A549 treated with Mapracorat at 1 μM for 4 hours (cell line): ENCODE measurements at places on chromosomes 5 and 9. TPM values are rescaled to one million over a fixed set of nuclear protein-coding genes. Genes with fewer than 3 reads are reported as not detected.

Gene RBM27
- 10.4 to 11.7 TPM (median 11.2 TPM) in 5 replicates for total RNA-seq

Gene P4HA2
- total RNA-seq, result 42.0 to 49.8 TPM (median 49.1 TPM) in 5 replicates

Gene MYOZ3
- total RNA-seq, result 0.07 to 0.13 TPM in 2 of 5 replicates, not detected in the others

Gene SH3TC2
- 0.33 to 0.76 TPM (median 0.44 TPM) in 5 replicates for total RNA-seq

Gene ARHGEF37
- total RNA-seq, result 1.7 to 2.3 TPM (median 1.9 TPM) in 5 replicates

Gene DMRT3
- total RNA-seq, result not detected in 5 replicates

Gene KIF12
- total RNA-seq, result 2.0 to 2.6 TPM (median 2.2 TPM) in 5 replicates

Gene SUSD1
- total RNA-seq, result 12.9 to 14.8 TPM (median 13.2 TPM) in 5 replicates

Gene LEAP2
- total RNA-seq, result 0.46 to 1.4 TPM (median 0.90 TPM) in 5 replicates

Gene PCDHA6
- total RNA-seq, result 0.06 to 0.08 TPM in 2 of 5 replicates, not detected in the others

Gene CDH18
- not detected in 5 replicates for total RNA-seq

Gene NMUR2
- total RNA-seq, result 0.08 to 0.21 TPM (median 0.09 TPM) in 4 of 5 replicates, not detected in the other

Gene DBH
- total RNA-seq, result not detected in 5 replicates

Gene ANKH
- total RNA-seq, result 13.8 to 24.3 TPM (median 23.0 TPM) in 5 replicates

Gene CYSTM1
- 149 to 258 TPM (median 171 TPM) in 5 replicates for total RNA-seq

Gene PCDHB8
- total RNA-seq, result 0.19 to 0.42 TPM (median 0.22 TPM) in 5 replicates

Gene BTNL8
- not detected in 5 replicates for total RNA-seq

Gene TEK
- total RNA-seq, result 0.05 to 0.16 TPM (median 0.13 TPM) in 5 replicates
